Dermis blood vessel endothelial cell (primary cell): ENCODE measurements at places on chromosomes 2 and 18.
A peak's percentile ranks its signal among the peaks of the same experiment; 100 is the strongest.

GRCh38 chr2:130365075-130365474, 9.2 kb downstream of the PTPN18 start:
- no peak for DNase-seq

DNA sequence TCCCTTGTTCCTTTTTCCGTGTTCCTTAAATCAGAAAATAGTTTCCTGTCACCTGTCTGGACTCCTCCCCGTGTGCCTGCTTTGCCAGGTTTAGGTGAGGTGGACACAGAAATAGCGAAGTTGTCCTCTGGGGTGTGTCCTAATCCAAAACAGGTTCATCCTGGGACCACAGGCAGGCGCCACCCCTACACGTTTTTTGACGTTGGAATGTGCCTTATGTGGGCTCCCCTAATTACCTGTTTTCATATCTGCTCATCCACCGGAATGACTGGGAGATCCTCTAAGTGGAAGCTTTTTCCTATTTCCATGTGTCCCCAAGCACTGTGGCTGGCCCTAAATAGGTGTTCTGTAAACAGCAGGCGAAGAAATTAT, 49.0 kb upstream of the PAIP2B start:
- DNase-seq = no peak

GRCh38 chr2:223001797-223002175, 50.2 kb upstream of the KCNE4 start:
- no peak for DNase-seq

GRCh38 chr2:119943058-119943457, 69.8 kb upstream of the EPB41L5 start:
- no peak for DNase-seq

DNA sequence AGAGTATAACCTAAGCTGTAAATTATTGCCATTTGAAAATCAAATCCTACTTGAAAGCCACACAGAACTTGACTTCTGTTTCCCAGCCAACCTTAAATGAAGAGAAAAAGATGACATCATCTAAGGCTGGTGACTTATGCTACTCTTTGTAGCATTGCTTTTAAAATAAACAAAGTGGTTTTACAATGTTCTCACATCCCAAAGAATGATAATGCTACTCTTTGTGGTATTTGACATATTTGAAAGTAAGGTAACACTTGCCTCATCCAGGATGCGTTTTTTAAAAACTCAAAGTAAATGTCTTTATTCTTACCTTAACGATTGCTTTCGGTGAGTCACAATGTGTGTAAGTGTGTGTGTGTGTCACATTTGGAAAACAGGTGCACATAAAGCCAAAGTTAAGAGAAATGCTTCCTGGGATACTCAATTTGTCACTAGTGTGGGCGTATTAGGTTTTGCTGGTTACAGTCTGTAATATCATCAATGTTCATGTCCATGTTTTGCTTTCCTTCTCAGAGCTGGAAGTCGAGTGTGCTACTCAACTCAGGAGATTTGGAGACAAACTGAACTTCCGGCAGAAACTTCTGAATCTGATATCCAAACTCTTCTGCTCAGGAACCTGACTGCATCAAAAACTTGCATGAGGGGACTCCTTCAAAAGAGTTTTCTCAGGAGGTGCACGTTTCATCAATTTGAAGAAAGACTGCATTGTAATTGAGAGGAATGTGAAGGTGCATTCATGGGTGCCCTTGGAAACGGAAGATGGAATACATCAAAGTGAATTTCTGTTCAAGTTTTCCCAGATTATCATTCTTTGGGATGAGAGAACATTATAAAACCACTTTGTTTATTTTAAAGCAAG, 2.6 kb downstream of the PMAIP1 start:
- DNase-seq = peak; percentile 68

- DNase-seq = no peak
Observed at GRCh38 chr2:204277226-204277625, 268.0 kb upstream of the PARD3B start.

GRCh38 chr2:225487878-225488416, 88.4 kb downstream of the NYAP2 start:
- DNase-seq = no peak

- no peak for DNase-seq
Observed at GRCh38 chr18:5943514-5943913, 48.2 kb upstream of the TMEM200C start.

DNA sequence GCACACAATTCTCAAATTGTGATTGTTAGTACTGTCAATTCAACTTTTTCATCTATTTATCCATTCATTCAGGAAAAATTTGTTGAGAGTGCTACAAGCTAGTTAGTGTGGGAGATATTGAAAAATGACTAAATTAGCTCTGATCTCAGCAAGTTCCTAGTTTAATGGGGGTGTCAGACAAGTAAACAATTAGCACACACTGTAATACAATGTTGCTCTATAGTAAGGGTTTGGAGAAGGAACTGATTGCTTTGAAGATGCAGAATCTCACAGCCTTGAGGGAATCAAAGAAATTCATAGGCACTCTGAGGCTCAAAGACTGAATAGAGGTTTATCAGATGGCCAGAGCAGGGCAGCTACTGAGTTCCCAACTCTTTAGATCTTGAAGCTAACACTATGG, 6.8 kb upstream of the CCNYL1 start:
- no peak for DNase-seq

GRCh38 chr2:45905632-45905958, 254.1 kb downstream of the PRKCE start:
- DNase-seq = no peak

DNA sequence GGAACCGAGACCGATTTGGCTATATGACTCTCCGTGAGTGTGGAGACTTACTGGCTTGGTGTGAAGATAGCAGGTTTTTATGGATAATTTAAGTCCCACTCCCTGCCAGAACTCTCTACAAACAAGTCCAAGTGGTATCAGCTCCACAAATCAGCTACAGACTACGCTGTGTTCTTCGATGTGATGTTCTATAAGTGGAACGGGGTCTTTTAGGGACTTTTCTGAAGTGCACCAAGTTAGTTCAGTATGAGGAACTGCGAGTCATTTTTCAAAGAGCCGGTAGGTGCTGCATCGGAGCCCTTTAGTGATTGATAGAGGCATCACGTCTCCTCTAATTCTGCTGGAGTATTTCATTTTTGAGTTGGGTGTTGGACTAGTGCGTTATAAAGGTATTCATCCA, 107.1 kb downstream of the TSHZ1 start:
- DNase-seq = no peak

DNA sequence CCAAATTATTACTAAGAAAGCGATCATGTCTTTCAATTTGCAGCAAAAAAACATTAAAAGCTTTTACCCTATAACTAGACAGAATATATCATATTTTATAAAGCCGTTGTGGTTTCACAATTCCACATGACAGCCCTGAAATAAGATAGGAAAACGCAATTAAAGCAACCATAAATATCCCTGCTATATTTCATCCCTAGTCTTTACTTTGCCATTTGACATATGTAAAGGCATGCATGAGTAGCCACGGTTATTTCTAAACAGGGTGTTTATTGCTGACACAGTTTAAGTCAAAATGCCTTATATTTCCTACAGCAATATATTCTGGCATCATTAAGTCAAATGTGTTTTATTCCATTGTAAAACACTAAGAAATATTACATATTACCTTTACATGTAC, 239.9 kb downstream of the DSEL start:
- DNase-seq = no peak

GRCh38 chr2:62785216-62785615, 79.7 kb downstream of the EHBP1 start:
- no peak for DNase-seq

GRCh38 chr2:55087501-55087900, 37.2 kb upstream of the RTN4 start:
- DNase-seq = no peak

- peak; percentile 11 for DNase-seq
Observed at GRCh38 chr18:74899554-74899953, 301.9 kb downstream of the ZNF407 start.

DNA sequence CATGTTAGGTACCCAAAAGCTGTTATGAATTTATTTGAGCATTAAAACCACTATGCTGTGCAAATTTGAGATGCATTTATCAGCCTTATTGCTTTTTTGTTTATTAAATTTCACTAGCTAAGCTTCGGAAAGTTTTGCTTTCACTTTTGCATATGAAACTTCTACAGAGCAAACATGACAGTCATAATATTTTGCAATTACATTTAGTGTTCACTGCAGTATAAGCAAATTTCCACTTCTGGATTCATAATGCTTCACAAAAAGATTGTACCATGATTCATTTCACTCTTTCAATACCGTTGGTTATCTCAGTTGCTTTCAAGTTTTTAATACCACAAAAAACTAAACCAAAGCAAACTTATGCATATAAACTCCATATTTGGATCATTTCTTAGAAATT, 228.7 kb upstream of the SLC8A1 start:
- no peak for DNase-seq

- peak; percentile 50 for DNase-seq
Observed at GRCh38 chr2:96265349-96265839, 403 bp downstream of the TMEM127 start.

DNA sequence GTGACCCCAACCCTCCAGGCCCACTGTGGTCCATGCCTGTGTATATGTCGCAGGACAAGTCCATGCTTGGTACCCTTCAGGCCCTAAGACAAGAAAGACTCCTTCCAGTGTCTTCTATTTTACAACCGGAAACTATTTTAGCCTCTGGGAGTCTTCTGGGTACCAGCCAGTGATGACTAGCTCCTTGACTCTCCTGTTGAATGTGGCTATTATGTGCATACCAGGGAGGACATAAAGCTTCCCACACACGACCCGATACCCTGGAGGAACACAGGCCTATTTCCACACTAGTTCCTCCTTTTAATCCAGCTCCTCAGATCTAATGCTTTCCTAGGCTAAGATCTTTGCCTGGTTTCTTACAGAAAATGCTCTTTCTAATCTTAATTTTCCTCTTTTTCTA, 178.1 kb downstream of the NCKAP5 start:
- no peak for DNase-seq

GRCh38 chr2:54809819-54810218, 86.4 kb downstream of the EML6 start:
- no peak for DNase-seq

DNA sequence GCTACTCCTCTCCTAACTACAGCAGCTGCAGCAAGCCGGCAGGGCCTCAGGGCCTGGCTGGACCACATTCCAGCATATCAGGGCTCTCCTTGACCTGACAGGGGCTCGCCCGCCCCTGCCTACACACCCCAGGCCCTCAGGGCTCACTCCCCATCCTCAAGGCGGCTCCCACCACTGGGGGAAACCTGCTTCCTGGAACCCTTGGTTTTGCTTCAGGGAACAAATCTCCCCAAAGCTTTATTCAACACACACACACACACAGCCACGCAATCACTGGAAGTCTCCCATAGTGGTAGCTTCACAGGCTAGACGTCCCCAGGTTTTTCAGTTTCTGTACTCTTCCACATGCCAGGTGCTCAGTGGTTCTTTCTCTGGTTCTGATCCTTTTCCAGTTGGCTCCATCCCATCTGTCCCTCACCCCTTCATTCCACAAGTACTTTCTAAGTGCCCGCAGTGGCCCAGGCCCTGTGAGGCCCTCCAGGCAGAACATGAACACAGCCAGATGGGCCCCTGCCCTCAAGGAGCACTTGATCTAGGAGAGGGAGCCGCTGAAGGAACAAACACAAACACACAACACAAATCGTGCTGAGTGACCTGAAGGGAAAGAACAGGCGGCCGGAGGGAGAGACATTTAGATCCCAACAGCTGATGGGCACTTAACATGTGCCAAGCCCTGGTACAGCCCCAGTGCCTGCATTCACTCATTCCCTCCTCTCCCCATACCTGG, 51.1 kb downstream of the TNS1 start:
- DNase-seq = no peak

DNA sequence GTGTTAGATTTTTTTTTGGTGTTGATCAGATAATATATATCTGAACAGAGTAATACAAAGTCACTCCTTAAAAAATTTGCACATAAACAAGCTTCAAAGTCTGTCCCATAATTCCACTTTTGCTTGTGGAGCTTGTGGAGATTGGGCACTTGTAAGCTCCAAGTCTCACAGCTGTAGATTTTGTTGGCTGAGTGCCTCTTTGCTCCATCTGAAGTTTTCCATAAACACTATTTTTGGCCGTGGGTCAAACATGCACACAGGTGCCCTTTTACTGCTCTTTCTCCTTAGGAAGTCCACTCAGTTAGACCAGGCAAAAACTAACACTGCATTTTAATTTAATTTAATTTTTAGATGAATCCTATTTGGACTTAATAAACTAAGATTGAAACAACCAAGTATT, 3.6 kb upstream of the KCNJ13 start:
- DNase-seq = peak; percentile 57

GRCh38 chr2:142300517-142300916, 169.7 kb upstream of the LRP1B start:
- DNase-seq = no peak

GRCh38 chr2:46290078-46290477, 7.1 kb upstream of the EPAS1 start:
- no peak for DNase-seq

DNA sequence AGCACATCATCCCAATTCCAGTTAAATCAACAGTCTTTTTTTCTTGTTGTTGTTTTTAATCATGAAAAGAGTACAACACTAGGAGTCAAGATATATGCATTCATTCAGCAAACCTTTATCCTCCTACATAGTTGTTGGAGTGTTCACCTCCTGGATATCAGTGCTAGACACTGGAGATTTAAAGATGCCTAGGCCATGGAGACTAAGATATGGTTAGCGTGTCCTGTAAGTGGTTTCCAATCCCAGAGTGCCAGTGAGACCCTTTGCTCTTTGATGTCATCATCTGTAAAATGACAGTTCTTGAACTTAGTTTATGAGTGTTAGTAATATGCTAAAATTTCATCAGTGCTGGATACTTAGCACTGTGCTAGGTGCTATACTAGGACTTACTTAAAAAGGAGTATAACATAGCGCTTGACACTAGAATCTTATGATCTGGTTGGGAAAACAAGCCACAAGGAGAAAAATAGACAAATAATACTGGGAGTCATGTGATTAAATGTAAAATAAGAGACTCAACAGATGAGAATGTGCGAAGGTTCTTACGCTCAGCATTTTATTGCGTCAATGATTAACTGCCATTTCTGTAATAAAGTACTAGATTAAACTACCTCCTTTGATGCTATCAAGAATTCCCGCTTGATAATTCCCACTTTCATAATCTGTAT, 31.5 kb downstream of the BABAM2 start:
- DNase-seq = no peak

GRCh38 chr2:12770300-12770968, 53.7 kb downstream of the TRIB2 start:
- no peak for DNase-seq

GRCh38 chr2:2000018-2000723, 255.9 kb upstream of the PXDN start:
- no peak for DNase-seq

- no peak for DNase-seq
Observed at GRCh38 chr2:216855079-216855478, 4.8 kb downstream of the TNP1 start.

DNA sequence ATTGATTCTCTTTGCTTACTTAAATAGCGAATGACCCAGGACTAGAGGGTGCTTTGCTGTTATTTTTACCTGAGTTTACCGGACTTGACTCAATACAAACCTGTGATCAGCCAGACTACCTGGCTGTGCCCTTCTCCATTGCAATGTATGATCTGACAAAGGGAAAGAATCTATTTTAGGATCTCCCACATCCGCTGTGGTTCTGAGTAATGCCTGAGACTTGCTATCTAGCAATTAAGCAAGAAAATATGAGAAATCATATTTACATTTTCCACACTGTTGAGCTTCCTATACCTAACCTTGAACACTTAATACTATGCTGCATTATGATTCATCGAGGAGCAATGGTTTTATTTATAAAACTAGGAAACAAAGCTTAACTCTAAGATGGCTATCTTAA, 215.2 kb downstream of the RAD51AP2 start:
- DNase-seq = no peak
